ENCODE measurements at places on chromosomes 6 and 20. TPM values are rescaled to one million over a fixed set of nuclear protein-coding genes. Genes with fewer than 3 reads are reported as not detected.

DNA sequence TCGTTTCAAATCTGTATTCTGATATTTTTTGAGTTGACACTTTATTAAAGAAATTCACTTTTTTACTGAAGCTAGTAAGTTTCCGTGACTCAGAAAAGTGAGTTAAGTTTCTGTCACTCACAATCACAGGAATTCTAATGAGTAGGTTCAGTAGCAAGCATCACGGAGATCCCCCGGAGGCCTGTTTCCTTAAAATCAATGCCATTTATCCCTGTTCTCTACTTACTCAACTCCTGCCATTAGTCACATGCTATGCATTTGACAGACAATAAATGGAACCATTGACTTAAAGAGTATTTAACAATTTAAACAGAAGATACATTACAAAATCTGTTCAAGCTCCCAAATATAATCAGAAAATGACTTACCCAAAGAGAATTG is 9.1 kb downstream of the SLC18B1 start:
- DNase-seq, result no peak

- DNase-seq, result no peak
Measured at GRCh38 chr20:11302436-11302835, 615.3 kb upstream of the BTBD3 start.

- no peak for DNase-seq
Measured at GRCh38 chr6:139764498-139764986, 390.1 kb upstream of the CITED2 start.

The PEDS1 gene
- total RNA-seq, result 20.9 TPM

GRCh38 chr6:101392586-101393230 is 800 bp upstream of the GRIK2 start:
- no peak for DNase-seq

The HLA-DOB gene
- not detected for total RNA-seq

DNA sequence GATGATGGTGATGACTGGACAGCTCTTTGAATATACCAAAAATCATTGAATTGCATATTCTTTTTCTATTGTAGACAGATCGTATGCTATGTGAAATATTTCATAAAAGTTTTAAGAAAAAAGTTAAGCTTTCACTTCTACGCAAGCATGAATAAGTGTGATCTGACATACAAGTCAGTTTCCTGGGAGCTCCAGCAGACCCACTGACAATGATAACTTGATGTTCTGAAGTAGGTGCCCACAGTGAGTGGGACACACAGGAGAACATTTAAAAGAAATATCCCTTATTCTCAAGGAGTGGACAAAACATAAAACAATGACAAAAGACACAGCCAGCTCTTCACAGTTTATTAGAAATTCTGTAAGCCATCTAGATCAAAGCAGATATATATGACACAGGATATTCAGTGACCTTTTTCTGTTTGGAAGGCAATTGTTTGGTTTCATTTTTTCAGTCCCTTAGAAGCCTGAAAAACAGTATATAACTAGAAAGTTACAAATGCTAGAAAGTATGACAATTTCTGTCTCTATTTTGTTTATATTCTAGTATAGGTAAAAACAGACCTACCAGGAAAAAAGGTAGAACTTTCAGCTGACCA is 101.4 kb downstream of the IRF4 start:
- DNase-seq, result no peak

GRCh38 chr6:14734416-14735340 is 511.2 kb upstream of the JARID2 start:
- DNase-seq, result no peak

The TMEM200A gene
- total RNA-seq, result 3.3 TPM

GRCh38 chr20:48679599-48679998 is 148.2 kb downstream of the PREX1 start:
- no peak for DNase-seq

DNA sequence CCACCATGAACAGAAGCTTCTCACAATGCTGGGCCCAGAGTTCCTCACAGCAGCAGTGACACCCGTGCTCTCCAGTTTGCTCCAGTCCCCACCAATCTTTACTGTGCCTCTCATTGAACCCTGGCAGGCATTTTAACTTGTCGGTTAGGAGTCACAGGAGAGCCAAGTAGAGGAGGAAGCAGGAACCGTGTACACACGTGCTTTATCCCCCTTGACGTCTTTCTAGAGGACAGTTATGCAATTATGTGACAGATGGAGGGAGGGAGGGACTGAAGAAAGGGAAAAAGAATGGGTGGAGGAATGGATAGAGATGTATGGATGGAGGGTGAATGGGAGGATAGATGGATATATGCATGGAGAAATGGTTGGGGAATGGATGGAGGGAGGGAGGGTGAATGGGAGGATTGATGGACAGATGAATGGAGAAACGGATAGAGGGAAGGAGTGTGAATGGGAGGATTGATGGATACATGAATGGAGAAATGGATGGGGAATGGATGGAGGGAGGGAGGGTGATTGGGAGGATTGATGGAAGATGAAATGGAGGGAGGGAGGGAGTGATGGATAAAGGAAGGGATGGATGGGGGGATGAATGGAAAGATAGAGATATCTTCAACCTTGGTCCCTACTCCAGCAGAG is 26.0 kb downstream of the RBM38 start:
- no peak for DNase-seq

DNA sequence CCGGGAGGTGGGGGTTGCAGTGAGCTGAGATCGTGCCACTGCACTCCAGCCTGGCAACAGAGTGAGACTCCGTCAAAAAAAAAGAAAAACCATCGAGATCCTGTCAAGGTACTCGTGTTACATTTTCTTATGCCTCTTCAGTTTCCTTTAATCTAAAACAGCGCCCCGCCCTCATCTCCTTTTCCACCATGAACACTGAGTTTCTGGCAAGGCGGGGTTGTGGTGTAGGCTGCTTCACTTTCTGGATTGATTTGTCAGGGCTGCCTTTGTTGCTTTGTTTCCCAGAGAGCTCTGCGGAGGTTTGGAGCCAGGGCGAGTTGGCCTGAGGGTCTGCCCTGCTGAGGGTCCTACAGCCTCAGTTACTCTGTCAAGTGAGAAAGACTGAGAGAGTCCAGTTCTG is 8.9 kb downstream of the ITPR3 start:
- DNase-seq, result no peak

DNA sequence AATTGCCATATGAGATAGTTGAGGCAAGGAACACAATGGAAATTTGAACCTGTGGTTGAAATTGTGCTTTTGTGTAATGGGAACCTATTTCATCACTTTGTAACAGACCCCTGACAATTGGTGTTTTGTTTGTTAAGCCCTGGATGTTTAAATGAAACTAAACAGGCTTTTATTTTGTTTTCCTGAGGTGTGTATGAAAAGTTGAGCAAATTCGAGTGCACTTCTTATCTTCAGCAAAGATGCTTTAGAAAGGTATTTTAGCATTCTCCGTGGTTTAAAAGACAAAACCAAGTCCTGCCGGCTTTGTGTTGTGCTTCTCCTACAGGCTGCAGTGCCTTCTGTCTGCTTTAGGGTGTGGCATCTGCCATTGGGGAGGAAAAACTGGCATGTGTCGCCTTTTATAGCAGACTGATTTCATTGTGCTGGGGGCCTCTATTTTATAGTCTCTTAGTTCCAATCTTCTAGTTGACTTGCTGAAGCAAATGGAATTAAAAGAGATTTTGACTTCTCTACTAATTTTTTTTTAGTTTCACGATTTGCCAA is 2.2 kb upstream of the ARID1B start:
- no peak for DNase-seq

DNA sequence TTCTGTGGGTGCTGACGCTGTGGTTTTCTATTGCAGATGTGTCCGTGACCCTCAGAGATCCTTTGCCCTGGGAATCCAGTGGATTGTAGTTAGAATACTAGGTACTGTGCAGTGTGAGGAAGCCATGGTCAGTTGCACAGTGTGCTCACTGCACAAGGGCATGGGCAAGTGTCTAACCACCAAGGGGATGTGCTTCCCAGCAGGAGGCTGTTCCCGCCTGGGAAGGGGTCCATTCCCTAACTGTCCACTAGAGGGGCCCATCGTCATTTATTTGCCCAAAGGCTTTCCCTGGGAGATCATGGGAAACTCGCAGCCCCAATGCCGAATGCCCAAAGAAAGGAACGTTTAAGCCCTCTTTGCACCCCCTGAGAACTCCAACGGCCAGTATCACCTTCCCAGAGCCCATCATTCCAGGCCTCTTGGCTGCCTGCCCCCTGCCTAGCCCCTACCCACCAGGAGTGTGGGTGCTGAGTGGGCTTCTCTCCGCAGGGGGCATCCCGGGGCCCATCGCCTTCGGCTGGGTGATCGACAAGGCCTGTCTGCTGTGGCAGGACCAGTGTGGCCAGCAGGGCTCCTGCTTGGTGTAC is 26.2 kb downstream of the SLCO4A1 start:
- peak; percentile 85 for DNase-seq

The SOD2 gene
- total RNA-seq, result 300 TPM

- DNase-seq, result no peak
Measured at GRCh38 chr6:98516206-98516605, 318.2 kb upstream of the POU3F2 start.

- peak; percentile 74 for DNase-seq
Measured at GRCh38 chr20:63442100-63442493, 30.4 kb downstream of the KCNQ2 start.

The AHI1 gene
- total RNA-seq, result 90.6 TPM

The MCCD1 gene
- not detected for total RNA-seq

GRCh38 chr20:45049904-45050471 is 50.9 kb downstream of the KCNS1 start:
- DNase-seq, result no peak
